ENCODE measurements at places on chromosomes 3 and 15. TPM values are rescaled to one million over a fixed set of nuclear protein-coding genes. Genes with fewer than 3 reads are reported as not detected.
A peak's percentile ranks its signal among the peaks of the same experiment; 100 is the strongest.

GLDN gene
- total RNA-seq: 5.3 TPM

AQP9 gene
- total RNA-seq: not detected

TGM5 gene
- total RNA-seq: not detected

FRMD4B gene
- 13.0 TPM for total RNA-seq

IQCF5 gene
- not detected for total RNA-seq

IGF2BP2 gene
- total RNA-seq: 147 TPM

NPAP1 gene
- total RNA-seq: 0.06 TPM

GRCh38 chr3:186117521-186118134, 8.7 kb upstream of the ETV5 start:
- H3K36me3 ChIP-seq: no peaks in the 10 kb centered on the region
- H3K27ac ChIP-seq: no peak overlapping the region
- peaks cover 79% of the 10 kb centered on the region for H3K27me3 ChIP-seq
- H3K4me1 ChIP-seq: peaks cover 5% of the 10 kb centered on the region
- H3K4me3 ChIP-seq: no peak overlapping the region

DNA sequence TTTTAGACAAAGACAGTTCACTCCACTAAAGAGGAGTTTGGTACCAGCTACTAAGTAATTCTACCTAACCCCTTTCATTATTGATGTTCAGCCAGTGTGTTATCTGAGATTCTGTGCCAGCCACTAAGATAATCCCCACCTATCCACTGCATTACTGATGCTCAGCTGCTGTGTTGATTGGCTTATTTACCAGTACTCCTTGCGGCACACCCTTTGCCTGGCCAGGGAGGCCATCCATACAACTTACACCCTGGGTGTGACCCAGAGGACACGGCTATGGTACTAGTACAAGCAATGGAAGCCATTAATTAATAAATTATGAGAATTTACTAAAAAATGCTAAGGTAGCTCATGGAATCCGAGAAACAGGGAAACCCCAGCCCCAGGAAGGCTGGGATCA, 290.7 kb upstream of the CTNNB1 start:
- no peaks in the 10 kb centered on the region for H3K27me3 ChIP-seq
- no peak overlapping the region for H3K27ac ChIP-seq
- DNase-seq: peak; percentile 40
- peak overlapping the region; percentile 83 for H3K4me3 ChIP-seq
- H3K36me3 ChIP-seq: no peaks in the 10 kb centered on the region

DNA sequence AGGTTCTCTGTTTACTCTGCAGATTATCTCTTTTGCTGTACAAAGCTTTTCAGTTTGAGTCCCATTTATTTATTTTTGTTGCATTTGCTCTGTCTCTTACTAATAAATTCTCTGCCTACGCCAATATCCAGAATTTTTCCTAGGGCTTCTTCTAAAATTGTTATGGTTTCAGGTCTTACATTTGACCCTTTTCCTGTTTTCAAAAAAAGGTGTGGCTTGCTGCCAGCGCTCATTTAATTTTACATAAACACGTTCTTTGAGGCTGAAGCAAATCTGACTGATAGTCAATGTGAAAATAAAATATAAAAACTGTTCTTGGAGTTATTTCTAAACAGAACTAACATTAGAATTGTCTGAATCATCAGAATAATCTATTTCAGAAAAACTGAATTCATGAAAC, 32.1 kb downstream of the DCBLD2 start:
- no peaks in the 10 kb centered on the region for H3K4me1 ChIP-seq
- no peak for DNase-seq
- H3K4me3 ChIP-seq: no peak overlapping the region
- no peak overlapping the region for H3K27ac ChIP-seq
- H3K36me3 ChIP-seq: peaks cover 24% of the 10 kb centered on the region

- H3K27ac ChIP-seq: no peak overlapping the region
- DNase-seq: no peak
- H3K27me3 ChIP-seq: no peaks in the 10 kb centered on the region
- no peaks in the 10 kb centered on the region for H3K36me3 ChIP-seq
- H3K4me1 ChIP-seq: no peaks in the 10 kb centered on the region
These were observed 523.9 kb upstream of the AGTR1 start for GRCh38 chr3:148173851-148174250.

DNA sequence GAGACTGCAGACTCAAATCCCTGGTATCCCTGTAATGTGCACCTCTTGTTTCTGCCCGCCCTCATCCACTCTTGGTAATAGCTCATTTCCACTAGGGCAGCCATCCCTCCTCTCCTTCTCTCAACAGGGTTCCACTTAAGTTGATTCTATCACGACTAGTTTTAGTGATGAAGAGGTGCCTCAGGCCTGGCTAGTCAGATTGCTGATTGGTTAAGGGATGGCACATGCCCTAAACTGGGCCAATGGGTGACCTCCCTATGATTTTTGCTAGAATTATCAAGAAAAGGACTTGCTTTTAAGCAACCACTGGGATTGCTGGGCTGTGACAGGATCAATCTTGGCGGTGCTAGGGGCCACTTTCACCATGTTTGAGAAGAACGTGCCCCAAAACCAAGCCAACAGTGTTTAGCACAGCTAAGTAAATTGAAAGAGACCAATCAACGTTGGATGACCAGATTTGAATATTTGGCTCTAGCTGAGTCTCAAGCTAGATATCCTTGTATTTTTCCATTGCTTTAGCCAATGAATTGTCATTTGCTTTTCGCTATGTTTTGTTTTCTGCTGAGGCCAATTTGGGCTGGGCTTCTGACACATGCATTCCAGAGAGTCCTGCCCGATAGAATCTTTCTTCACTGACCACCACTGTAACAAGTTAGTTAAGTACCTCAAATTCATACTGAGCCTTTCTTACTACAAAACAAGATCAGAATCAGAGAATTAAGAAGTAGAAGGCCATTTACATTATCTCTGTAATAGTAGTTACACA, 131.0 kb downstream of the PDZRN3 start:
- H3K36me3 ChIP-seq: no peaks in the 10 kb centered on the region
- no peak overlapping the region for H3K4me3 ChIP-seq
- no peaks in the 10 kb centered on the region for H3K27me3 ChIP-seq
- DNase-seq: no peak
- H3K27ac ChIP-seq: no peak overlapping the region

- DNase-seq: no peak
- no peaks in the 10 kb centered on the region for H3K36me3 ChIP-seq
- H3K27me3 ChIP-seq: no peaks in the 10 kb centered on the region
- H3K27ac ChIP-seq: no peak overlapping the region
These were observed 14.5 kb downstream of the EFCAB12 start for GRCh38 chr3:129413687-129414506.

DNA sequence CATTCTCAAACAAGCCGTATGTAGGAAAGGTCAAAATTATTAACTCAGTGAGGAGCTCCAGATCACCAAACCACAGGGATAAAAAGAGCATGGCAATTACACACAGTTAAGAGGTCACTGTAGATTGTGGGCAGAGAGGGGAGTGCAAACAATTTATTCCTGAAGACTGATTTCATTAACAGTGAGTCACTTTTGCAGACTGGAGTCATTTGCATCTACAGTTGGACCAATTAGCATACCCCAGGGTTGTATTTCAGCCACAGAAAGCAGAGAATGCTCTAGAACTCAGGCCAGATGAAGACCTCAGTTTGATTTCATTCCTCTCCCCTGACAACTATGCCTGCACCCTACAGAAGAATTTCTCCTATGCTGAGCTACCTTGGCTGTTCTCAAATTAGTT, 40.1 kb downstream of the SETMAR start:
- no peak for DNase-seq
- no peak overlapping the region for H3K27ac ChIP-seq
- no peaks in the 10 kb centered on the region for H3K36me3 ChIP-seq
- no peaks in the 10 kb centered on the region for H3K27me3 ChIP-seq
- no peak overlapping the region for H3K4me3 ChIP-seq

DNA sequence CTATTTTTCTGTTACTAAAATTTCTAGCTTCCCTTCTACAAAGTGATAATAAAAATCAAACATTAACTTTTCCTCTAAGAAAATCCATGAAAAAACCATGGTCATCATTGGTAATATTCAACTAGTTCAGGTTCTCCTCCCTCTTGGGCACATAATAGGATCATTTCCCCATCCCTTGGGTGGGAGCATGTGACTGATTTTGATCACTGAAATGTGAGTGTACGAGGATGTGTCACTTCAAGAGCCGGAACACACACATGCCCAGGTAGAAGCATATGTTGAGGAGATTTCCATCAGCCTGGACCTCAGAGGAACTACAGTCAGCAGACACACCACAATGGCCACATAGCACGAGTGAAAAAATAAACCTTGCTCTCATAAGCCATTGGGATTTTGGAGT, 36.1 kb downstream of the AP3S2 start:
- H3K27ac ChIP-seq: no peak overlapping the region
- H3K4me1 ChIP-seq: no peaks in the 10 kb centered on the region
- H3K27me3 ChIP-seq: no peaks in the 10 kb centered on the region
- no peaks in the 10 kb centered on the region for H3K36me3 ChIP-seq
- no peak overlapping the region for H3K4me3 ChIP-seq

GRCh38 chr3:102200126-102200525, 234.7 kb upstream of the ZPLD1 start:
- H3K36me3 ChIP-seq: no peaks in the 10 kb centered on the region
- H3K27ac ChIP-seq: no peak overlapping the region
- no peaks in the 10 kb centered on the region for H3K4me1 ChIP-seq
- no peak overlapping the region for H3K4me3 ChIP-seq
- no peak for DNase-seq

GRCh38 chr3:170553788-170554757, 31.8 kb downstream of the SLC7A14 start:
- no peaks in the 10 kb centered on the region for H3K4me1 ChIP-seq
- H3K4me3 ChIP-seq: no peak overlapping the region
- DNase-seq: no peak

GRCh38 chr3:118991775-118992174, 42.9 kb downstream of the IGSF11 start:
- peaks cover 31% of the 10 kb centered on the region for H3K4me1 ChIP-seq
- H3K27me3 ChIP-seq: no peaks in the 10 kb centered on the region
- H3K4me3 ChIP-seq: no peak overlapping the region
- peak; percentile 56 for DNase-seq
- peak overlapping the region; percentile 22 for H3K27ac ChIP-seq

GRCh38 chr3:64224826-64225610, at the start of gene PRICKLE2:
Gene PRICKLE2, minus strand, starts transcription at chr3:64225466. Its CDS starts 26,539 bp downstream, at chr3:64198927.
- peak within 1 kb of the TSS; percentile 42 for H3K27ac ChIP-seq
- H3K27me3 ChIP-seq: no peaks in the 10 kb centered on the region
- peak; percentile 92 for DNase-seq
- peak within 1 kb of the TSS; percentile 49 for H3K4me3 ChIP-seq

- no peak for DNase-seq
- no peaks in the 10 kb centered on the region for H3K36me3 ChIP-seq
- H3K4me1 ChIP-seq: no peaks in the 10 kb centered on the region
- no peaks in the 10 kb centered on the region for H3K27me3 ChIP-seq
- H3K4me3 ChIP-seq: no peak overlapping the region
These were observed 137.9 kb downstream of the SSR3 start for GRCh38 chr3:156416846-156417558.

DNA sequence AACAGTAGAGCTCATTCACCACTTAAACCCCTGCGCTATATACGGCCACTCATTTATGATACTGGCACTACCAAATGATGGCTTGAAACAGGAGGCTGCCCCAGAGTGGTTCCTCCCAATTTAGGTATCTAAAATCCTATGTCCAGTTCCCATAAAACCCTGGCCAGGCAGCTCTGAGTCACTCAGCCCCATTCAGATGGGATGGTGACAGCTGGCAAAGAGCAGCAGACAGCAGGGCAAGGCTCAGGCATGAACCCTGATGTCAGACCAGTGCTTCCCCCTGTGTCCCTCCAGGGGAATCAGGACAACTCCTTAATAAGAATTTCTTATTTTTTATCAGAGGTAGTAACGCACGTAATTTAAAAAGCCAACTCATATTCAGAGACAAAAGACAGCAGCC, 77.2 kb upstream of the RNU6-1 start:
- peak; percentile 14 for DNase-seq
- H3K36me3 ChIP-seq: no peaks in the 10 kb centered on the region
- H3K4me1 ChIP-seq: peaks cover 46% of the 10 kb centered on the region
- no peaks in the 10 kb centered on the region for H3K27me3 ChIP-seq
- H3K27ac ChIP-seq: no peak overlapping the region
- H3K4me3 ChIP-seq: no peak overlapping the region

GRCh38 chr3:45507820-45508317, 86.7 kb upstream of the LIMD1 start:
- peak; percentile 76 for DNase-seq
- H3K4me1 ChIP-seq: peaks cover 8% of the 10 kb centered on the region
- H3K4me3 ChIP-seq: no peak overlapping the region
- no peak overlapping the region for H3K27ac ChIP-seq
- no peaks in the 10 kb centered on the region for H3K27me3 ChIP-seq

- DNase-seq: peak; percentile 45
- H3K4me1 ChIP-seq: no peaks in the 10 kb centered on the region
- H3K27me3 ChIP-seq: peaks cover 96% of the 10 kb centered on the region
- no peak overlapping the region for H3K27ac ChIP-seq
- H3K4me3 ChIP-seq: peak overlapping the region; percentile 54
These were observed 994 bp downstream of the MESP1 start for GRCh38 chr15:89749951-89750559.

GRCh38 chr3:120798346-120798745, 55.8 kb downstream of the GTF2E1 start:
- H3K36me3 ChIP-seq: no peaks in the 10 kb centered on the region
- H3K27me3 ChIP-seq: no peaks in the 10 kb centered on the region
- no peaks in the 10 kb centered on the region for H3K4me1 ChIP-seq

DNA sequence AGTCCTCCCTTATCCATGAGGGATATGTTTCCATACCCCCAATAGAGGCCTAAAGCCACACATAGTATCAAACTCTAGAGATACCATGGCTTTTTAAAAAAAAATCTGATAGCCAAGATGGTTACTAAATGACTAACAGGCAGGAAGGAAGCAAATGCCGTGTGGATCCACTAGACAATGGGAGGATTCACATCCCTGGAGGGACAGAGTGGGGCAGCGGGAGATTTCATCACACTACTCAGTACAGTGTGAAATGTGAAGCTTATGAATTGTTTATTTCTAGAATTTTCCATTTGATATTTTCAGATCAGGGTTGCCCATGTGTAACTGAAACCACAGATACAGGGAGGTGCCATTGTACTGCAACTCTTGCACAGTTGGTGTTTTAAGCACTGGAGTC, 826.6 kb downstream of the SQOR start:
- no peak overlapping the region for H3K27ac ChIP-seq
- H3K27me3 ChIP-seq: no peaks in the 10 kb centered on the region
- H3K4me3 ChIP-seq: no peak overlapping the region
- H3K4me1 ChIP-seq: no peaks in the 10 kb centered on the region
- H3K36me3 ChIP-seq: no peaks in the 10 kb centered on the region
- DNase-seq: no peak

DNA sequence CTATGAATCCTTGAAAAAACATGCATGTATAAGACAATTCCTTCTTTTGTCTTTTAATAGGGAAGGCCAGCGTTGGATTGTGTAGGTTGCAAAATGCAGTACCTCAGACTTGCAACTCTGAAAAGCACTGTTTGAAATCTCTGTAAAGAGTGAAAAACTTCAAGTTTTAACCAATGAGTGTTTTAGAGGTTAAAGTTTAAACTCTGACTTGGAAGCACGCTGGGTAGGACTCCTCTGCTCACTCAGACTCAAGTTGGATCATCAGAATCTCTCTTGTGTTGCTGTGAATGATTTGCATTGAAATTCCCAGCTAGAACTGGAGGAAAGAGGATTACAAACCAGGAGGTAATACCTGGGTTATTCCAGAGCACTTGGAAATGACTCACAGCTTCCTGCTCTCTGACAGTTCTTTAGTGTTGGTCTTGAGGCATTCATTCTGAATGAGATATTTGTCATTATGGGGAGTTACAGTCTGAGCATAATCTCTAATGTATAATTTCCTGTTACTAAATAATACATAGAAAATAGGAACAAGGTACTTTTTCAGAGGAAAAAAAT, 49.1 kb downstream of the PLS1 start:
- no peak overlapping the region for H3K27ac ChIP-seq
- H3K36me3 ChIP-seq: no peaks in the 10 kb centered on the region
- peaks cover 3% of the 10 kb centered on the region for H3K4me1 ChIP-seq
- no peak for DNase-seq
- H3K4me3 ChIP-seq: no peak overlapping the region

Measured in neural progenitor cell (in vitro differentiated cells).